RKO (cell line): ENCODE measurements at places on chromosomes 7 and 10.
A peak's percentile ranks its signal among the peaks of the same experiment; 100 is the strongest.

DNA sequence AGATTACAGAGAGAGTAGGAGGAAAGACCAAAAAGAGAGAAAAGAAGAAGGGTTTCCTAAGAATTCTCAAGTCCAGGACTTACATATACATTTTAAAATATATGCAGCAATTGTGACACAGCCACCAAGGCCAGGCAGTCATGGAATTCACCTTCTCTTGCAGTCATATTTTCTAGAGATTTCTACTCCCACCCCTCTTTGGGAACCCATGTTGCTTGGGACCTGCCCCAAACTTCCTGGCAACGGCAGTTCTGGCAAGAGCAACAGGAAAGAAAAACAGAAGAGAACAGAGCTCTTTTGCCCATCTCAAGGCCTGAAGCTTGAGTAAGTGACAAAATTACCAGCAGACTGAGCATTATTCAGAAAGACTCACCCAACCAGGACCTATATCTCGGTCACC, 128.3 kb upstream of the ASAH2 start:
- no peak for DNase-seq

DNA sequence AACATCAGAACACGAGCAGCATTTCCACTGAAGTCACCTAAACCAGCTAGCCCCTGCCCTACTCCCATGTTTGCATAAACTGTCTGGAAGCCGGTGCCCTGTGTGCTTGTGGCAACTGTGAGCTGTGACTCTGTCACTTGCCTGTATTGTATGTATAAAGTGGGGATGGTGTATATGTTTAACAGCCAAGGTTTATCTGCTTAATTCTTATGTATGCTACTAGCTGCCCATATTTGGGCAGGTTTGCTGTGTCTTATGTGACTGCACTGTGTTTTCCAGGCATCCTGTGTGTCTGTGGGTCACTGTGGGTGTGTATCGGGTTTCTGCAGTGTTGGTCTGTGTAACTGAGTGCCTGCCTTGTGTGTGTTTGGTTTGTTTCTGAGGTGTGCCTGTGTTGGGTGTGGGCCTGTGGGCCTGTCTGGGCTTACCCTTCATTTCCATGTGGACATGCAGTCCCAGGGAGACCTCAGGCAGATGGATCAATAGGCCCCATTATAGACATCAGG, 9.3 kb downstream of the LBX1 start:
- DNase-seq = no peak

GRCh38 chr7:107711301-107711700, 32.6 kb upstream of the CBLL1 start:
- no peak for DNase-seq

DNA sequence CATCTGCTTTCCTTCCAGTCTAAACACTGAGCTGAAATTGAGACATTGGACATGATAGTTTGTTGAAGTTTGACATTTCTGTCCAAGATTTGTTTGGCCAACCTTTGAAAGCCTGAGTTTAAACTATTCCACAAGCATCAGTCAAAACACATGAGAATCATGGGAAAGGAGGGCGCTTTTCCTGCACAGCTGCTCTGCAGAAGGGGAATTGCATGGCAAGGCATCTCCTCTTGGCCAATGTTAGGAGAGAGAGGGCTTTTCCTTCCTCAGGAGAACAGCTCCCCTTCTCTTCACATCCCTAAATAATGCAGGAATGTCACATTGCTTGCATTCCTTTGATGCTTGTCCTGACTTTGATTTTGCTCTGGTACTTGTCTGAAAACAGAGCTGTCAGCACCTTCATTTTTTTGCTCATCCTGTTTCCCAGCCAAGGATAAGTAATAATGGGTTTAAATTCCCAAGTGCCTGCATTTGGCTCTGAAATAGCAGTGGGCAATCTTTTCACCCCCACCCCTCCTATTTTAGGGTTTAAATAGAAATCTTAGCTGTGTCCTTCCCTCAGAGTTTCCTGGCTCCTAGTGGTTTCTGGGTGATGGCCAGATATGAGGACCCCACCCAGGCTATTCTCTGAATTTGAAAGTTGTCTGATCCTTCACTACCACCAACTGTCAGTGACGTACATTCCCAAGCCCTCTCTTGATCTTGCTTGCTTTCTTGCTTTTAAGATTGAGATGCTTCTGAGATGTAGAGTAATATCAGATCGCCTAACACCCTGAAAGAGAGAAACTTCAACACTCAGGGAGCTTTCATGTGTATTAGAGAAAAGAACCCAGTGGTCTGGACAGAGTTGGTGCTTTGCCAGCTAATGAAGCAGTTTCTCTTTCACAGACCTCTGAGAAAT, 75.2 kb upstream of the NPVF start:
- no peak for DNase-seq

- peak; percentile 20 for DNase-seq
Observed at GRCh38 chr7:98795741-98796493, 73.9 kb downstream of the TMEM130 start.

DNA sequence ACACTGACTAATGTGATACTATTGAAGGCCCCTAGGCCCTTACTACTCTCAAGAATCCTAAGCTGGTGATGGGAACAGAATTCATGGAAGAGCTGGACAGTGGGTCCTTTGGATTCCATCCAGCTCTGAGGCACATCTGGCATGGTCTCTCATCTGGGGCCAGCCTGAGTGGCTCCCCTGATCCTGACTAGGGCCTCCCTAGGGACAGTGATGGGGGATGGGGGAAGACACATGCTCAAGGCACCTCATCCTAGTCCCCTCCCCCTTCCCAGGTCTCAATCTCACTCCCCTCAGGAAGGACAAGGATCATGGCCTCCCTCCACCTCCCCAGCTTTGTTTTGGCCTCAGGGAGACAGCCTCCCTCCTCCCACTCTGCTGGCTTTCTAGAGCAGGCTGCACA, 1.8 kb downstream of the KCNIP2 start:
- no peak for DNase-seq

DNA sequence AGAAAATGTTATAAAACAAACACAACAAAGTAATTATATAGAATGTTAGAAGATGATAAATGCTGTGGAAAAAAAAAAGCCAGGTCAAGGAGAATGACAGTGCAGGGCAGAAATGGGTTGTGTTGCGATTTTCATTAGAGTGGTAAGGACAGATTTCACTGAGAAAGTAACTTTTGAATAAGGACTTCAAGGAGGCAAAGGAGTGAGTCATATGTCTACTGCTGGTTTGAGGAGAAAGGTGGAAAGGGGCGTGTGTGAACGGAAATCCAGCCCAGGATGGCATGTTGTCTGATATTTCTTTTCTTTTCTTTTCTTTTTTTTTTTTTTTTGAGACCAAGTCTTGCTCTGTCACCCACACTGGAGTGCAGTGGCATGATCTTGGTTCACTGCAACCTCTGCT, 12.3 kb upstream of the DLD start:
- no peak for DNase-seq

- DNase-seq = no peak
Observed at GRCh38 chr10:17046989-17047388, 82.6 kb downstream of the CUBN start.

DNA sequence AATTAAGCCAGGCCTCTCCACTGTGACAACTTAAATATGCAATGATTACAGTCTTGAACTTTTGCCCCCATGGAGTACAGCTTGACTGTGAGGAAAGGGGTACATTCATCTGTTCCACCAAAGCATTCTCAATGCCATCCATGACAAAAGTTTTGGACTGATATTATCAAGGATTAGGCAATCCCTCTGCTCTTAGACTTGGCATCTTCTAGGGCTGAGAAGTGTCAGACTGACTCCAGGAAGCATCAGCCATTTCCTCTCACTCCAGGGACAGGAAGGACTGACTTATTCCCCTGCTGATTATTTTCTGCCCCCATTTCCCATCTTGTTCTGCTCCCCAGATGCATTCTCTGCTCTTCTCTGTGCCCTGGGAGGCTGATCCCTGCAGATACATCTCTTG, 69.7 kb downstream of the ZNF365 start:
- no peak for DNase-seq

- no peak for DNase-seq
Observed at GRCh38 chr7:80181411-80181810, 46.8 kb downstream of the GNAI1 start.

DNA sequence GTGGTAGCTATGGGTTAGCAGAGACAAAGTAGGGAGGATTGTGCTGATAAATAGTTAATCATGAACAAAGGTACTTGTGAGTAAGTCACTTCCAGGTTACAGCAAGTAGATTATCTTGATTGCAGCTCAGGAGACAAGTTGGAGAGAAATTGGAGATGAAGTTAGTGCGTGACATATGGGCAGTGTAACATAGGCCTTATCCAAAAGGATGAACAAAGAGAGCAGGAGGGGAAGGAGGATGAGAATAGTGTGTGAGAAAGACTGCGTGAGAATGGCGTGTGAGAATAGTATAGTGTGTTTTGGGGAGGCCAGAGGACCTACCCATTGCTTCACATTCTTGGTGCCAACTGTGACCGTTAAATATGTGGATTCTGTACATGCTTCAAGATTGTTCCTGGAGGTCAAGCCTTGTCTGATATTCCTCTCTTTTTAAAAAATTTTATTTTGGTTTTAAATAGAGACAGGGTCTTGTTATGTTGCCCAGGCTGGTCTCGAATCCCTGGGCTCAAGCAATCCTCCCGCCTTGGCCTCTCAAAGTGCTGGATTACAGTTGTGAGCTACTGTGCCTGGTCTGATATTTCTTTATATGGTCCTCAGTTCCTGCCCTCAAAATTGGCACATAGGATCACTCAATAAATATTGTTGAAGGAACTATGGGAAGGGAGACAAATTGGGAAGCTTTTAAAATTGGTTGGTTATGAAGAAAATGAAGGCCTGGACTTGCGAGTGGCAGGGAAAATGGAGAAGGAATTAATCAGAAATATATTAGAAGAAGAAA, 3.2 kb downstream of the VCL start:
- no peak for DNase-seq

DNA sequence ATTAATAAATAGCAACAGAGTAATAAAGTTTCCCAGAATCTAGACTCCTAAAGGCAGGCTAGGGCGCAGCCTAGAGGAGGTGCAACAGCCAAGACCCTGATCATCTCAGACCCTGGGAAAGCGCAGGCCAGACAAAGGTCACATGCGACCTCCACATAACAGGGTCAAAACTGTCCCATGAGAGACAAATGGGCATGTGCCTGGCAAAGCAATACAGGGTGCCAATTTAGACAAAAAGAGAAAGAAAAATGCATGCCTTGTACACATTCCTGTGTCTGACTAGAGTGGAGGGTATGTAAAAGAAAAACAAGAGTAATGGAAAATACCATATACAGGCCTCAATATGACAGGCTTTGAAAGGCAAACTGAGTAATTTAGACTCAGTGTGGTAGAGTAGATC, 22.2 kb downstream of the MPP7 start:
- DNase-seq = no peak

DNA sequence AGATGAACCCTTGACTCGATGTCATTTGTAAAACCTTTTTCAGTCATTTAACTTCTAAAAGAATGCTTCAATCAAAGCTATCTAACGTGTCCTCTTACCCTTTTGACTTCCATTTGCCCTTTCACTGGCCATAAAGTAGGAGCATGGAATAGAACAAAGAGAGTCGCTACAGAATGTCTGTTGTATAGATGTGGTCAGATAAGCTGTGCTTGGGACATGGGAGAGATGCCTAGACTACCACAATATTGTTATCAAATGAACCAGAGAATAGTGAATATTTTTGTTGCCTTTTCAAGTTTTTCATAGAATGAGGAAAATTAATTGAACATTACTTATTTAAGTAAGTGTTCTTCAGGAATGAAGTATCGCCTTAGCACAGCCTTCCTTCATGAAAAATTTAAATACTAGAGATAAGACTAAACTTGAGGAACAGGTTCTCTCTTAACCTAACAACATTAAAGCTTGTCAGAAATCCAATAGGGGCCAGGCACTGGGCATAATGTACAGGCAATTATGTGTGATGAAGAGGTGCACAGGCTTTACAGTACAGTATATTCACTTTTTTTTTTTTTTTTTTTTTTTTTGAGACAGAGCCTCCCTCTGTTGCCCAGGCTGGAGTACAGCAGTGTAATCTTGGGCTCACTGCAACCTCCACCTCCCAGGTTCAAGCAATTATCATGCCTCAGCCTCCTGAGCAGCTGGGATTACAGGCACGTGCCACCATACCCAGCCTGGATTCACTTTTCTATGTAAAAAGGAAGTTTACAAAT, 7.5 kb upstream of the KMT2E start:
- DNase-seq = no peak

DNA sequence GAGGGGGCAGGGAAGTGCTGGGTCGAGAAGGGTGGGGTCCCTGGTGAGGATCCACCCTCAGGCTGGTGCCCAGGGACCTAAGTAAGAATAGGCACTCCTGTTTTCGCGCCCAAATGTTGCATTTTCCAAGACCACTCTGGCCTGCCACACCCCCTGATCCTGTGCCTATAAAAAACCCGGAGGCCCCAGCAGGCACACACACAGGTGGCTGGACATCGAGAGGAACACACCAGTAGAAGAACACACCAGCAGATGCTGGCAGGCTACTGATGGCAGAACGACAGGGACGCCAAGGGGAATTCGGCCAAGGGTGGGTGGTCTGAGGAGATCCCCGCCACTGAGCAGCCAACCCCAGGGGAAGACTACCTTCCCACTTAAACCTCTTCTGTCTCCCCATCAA, 633.9 kb upstream of the POT1 start:
- DNase-seq = no peak

DNA sequence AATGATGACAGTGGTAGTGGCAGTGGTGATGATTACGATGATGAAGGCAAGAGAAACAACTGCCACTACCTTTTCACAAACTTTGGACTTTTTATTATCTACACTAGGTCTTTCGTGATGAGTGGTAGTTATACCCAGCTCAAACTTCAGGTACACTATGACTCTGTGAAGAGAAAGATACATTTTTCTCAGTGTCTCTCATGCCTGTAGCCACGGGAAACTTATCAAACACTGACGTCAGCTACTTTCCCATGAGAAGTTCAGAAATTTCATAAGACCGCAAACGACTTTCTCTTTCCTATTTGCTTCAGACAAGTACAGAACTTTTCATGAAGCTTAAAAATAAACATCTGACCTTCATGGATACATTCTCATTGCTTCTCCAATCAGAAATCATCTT, 57.0 kb downstream of the CALD1 start:
- DNase-seq = no peak

DNA sequence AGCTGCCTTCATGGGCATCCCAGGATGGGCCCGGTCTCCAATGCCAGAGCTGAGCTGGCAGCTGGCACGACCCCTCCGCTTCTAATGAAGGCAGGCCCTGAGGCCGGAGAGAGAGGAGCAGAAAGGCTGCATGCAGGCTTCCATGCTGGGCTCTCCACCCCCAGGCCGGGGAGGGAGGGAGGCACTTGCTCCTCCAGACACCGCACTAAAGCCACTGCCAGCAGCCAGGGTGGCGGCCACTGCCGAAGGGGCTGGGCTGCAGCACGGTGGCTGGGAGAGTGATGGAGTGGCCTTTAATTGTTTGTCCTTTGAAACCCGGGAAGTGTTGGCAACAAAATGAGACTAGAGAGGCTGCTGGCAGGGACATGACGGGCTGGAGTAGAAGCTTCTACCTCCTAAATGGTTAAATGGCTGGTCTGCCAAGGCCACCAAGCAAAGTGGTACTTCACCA, 236.5 kb downstream of the SKAP2 start:
- DNase-seq = no peak

DNA sequence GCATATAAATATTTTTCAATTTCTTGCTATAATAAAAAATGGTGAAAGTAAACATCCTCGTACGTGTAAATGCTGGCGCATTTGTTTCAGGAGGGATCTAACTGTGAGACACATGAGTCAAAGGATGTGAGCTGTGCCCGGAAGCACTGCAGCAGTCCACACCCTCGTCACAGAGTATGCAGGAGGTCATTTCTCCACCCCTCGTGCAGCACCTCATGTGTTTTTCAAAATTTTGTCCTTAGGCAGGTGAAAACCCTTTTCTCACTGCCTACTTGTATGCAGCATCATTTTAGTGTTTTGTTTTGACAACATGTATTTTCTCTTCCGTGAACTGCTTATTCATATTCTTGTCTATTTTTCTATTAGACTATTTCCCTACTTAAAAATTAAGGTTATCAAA, 162.7 kb downstream of the AVL9 start:
- peak; percentile 18 for DNase-seq
